ENCODE measurements at places on chromosomes 5 and 9.

DNA sequence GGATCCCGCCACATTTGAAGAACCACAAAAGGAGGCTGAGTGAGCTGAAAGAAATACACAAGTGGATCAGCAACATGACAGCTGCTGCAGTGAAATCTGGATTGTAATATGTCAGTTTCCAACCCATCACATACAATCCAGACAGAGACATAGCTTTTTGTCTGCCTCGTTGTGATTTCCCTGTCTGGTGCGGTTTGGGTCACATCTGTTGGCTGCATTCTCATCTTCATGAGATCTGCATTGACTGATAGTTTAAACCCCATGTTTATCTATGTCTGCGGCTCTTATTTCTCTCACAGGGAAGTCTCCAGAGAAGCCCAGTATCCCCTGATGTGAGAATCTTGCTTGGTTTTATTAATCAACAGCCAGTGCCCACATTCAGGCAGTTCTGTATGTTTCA is 403.1 kb upstream of the ZNF608 start:
- DNase-seq, result no peak

- DNase-seq, result no peak
These were observed 9.5 kb downstream of the AQP3 start for GRCh38 chr9:33437898-33438297.

DNA sequence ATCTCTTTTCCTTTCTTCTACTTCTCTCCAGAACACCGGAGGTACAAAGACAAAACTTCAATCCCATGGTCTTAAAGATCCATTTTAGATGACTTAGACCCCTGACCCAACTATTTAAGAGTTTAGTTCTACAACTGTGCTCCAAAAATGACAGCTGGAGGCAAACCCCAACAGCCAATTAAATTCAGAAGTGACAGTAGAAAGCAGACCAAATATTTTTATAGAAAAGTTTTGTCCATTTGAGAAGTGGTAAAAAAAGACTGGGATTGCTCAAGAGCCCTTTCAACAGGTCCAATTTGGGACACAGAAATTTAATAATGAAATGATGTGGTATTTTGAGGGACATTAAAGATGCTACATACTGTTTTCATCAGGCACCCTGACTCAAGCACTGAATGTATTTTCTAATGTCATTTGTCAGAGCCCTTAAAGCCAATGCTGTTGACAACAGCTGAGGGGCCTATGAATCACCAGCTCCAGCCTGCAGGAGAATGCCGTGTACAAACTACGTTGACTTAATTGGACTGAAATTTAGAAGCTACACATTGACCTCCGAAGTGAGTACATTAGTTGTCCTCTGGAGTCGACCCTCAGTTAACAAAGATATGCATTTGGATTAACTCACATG is 147.5 kb upstream of the PIK3R1 start:
- DNase-seq, result no peak

DNA sequence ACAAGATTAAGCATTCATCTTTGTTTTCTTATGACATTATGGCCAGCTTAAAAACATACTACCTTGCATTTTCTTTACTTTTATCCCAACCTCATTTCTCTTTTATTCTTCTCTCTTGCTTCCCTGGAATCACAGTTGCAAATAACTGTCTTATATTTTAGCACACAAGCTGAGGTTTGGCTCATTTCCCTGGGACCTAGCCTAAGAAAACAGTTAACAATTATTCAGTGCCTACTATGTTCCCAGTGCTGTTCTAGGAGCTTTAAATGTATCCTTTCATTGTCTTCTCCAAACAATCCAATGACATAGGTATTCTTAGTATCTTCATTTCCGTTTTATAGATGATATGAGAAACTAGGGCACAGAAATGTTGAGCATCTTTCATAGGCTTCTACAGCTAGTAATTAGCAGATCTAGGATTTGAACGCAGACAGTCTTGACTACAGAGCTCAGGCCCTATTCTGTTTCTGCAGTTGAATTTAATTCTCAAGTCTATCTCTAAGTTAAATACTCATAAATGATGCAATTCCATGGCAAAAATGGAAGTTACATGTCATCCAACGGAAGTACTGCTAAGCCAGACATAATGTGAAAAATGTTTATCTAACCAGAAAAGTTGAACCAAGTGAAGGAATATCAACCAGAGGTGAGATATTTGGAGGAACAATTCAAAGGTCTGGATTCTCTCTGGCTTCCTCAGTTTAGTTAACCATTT is 52.3 kb upstream of the MTAP start:
- no peak for DNase-seq

- no peak for DNase-seq
These were observed 106.5 kb downstream of the THBS4 start for GRCh38 chr5:80141681-80142080.

- no peak for DNase-seq
These were observed 15.9 kb downstream of the DNLZ start for GRCh38 chr9:136347472-136348256.

GRCh38 chr9:76567086-76567485 is 108.1 kb downstream of the GCNT1 start:
- no peak for DNase-seq

DNA sequence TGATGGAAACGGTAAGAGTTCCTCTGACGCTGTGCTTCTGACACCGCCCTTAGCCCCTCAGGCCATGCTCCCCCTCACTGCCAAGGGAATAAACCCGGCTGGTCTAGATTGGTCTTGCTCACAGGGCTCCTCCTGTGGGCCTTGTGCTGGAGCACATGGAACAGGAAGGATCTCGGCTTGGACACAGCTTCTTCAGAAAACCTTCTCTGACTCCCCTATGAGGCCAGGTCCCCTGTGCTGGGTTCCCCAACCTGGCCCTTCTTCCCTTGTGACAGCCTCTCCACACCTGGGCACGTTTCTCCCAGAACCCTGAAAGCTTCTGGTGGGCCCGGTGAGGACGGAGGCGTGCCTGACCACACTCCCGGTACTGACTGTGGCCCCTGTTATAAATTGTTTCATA is 8.2 kb downstream of the SPATA31E1 start:
- DNase-seq, result no peak

- no peak for DNase-seq
These were observed 57.5 kb upstream of the STK32A start for GRCh38 chr5:147177125-147177840.
